NCI-H187 (cell line): ENCODE measurements at places on chromosomes 16 and 17.
A peak's percentile ranks its signal among the peaks of the same experiment; 100 is the strongest.

DNA sequence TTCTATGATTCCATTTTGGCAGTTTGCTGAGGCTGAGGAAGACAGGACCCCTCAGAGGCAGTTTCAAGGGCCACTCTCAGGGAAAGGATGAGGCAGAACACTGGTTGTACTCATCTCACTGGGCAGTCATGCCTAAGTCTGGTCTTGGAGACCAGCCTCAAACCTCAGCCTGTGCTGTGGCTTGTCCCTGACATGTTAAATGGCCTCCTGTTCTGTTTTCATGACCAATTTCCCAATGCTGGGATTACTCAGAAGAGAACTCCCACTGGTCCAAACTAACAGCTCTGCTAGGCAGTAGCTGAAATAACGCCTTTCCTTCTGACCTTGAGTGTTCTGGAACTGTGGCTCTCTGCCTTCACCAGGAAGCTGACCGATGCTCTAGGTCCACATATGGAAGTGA, 8.4 kb upstream of the SPDYE4 start:
- no peak for DNase-seq

DNA sequence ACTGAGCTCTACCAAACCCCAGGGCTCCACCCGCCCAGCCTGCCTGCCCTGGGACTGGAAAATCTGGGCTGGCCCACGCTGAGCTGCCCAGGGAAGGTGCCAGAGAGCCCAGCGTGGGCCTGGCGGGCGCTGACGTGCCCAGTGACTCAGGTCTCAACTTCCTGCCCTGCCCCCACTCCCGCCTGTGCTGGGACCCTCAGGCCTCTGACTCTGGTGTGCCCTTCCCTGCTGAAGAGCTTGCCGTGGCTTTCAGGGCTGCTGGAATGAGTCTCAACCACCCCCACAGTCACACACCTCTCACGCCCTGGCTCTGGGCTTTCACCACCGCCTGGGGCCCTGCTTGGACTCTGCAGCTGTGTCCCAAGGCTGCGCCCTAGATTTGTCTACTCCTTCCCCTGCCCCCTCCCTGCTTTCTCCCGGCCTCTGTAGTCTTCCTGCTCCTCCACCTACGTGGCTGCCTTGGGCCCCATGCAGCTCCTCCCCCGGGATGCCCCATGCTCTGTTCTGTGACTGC, 10.4 kb downstream of the LLGL1 start:
- no peak for DNase-seq

DNA sequence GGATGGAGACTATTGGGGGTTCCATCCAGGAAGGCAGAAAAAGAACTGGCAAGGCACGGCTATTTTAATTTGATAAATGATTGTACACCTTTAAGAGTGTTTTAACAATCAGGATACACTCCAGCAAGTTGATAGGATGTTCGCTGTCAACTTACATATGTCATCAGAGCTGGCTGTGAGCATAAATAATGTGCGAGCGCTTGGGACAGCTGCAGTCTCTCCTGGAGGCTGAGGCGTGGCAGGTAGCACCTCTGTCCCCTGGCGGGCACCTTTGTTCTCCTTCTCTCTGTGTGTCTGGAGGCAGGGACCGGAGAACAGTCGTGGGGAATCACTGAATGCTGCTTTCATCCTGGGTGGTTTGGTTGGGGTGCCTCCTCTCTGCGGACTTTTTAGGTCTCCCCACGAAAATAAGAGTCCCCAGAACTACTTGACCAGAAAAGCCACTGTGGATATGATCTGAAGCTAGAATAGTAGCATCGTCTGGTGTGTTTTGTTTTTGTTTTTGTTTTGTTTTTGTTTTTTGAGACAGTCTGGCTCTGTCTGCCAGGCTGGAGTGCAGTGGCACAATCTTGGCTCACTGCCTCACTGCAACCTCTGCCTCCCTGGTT, 9.4 kb downstream of the BAHCC1 start:
- DNase-seq = peak; percentile 50

GRCh38 chr16:1781758-1782407, 488 bp downstream of the SPSB3 start:
- DNase-seq = no peak

DNA sequence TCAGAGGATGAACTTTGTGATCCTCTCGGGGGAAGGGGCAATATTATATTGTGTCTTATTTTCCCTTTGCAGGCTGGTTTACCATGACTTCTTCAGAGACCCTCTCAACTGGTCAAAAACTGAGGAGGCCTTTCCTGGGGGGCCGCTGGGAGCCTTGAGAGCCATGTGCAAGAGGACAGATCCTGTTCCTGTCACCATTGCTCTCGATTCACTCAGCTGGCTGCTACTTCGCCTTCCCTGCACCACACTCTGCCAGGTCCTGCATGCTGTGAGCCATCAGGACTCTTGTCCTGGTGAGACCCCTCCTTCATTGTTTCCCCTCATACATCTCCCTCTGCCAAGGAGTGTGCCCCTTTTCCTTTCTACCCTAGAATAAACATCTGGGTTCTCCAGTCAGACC, 2.5 kb downstream of the ELP5 start:
- DNase-seq = no peak

DNA sequence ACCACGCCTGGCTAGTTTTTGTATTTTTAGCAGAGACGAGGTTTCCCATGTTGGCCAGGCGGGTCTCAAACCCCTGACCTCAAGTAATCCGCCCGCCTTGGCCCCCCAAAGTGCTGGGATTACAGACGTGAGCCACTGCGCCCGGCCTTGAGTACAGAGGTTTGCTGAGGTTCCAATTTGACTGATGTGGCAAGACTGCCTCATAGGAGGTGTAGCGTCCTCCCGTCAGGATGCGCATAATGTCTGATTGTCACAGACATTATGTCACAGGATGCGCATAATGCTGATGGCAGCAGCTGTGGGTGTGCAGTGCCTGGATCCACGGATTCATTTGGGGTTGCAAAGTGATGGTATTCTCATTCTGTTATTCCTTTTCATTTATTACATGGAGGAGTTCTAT, 45.2 kb downstream of the HAPSTR1 start:
- DNase-seq = no peak

DNA sequence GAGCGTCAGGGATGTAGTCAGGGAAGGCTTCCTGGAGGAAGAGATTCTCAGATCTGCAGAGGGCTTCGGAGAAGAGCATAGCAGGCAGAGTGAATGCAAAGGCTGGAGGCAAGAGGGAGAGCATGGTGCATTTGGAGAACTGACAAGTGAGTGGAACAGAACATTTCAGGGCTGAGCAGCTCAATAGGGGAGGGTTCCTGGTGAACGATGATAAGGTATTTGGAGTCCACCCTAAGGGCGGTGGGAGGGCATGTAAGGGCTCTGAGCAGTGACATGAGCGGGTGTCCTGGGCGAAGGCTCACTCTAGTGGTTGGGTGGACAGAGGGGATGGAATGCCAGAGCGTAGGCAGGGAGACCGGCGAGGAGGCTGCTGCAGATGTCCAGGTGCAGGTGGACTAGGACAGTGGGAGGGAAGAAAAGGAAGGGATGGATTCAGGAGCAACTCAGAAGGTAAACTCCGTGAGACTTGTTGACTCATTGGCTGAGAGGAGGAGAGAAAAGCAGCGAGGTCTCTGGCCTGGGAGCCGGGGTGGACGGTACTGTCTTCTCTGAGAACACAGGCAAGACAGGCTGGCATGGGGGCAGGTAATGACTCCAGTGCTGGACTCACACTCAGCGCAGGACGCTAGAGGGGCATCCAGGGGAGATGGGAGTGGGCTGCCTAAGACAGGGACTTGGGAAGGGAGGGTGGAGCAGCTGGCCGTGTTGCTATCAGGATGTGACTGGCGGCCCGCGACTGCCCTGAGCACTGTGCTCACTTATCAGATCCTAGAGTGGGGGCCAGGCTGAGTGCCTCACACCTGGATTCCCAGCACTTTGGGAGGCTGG, 1.4 kb upstream of the PITPNA start:
- DNase-seq = no peak

DNA sequence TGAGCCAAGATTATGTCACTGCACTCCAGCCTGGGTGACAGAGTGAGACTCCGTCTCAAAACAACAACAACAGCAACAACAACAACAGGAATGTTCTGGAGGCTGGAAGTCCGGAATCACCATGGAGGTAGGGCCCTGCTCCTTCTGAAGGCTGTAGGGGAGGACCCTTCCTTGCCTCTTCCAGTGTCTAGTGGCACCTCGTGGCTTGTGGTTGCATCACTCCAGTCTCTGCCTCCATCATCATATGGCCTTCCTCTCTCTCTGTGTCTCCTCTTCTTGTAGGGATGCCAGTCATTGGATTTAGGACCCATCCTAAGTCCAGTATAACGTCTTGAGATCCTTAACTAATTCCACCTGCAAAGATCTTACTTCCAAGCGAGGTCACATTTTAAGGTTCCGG, 14.0 kb downstream of the NAGPA start:
- DNase-seq = no peak

GRCh38 chr16:74997042-74997491, 1.8 kb upstream of the ZNRF1 start:
- no peak for DNase-seq
